ENCODE measurements at places on chromosomes 2 and 18. TPM values are rescaled to one million over a fixed set of nuclear protein-coding genes. Genes with fewer than 3 reads are reported as not detected.

TBC1D8 gene
- total RNA-seq: 15.8 TPM

ABHD1 gene
- total RNA-seq: 2.4 TPM

CBLN2 gene
- total RNA-seq: not detected

RALBP1 gene
- 31.2 TPM for total RNA-seq

CRYBA2 gene
- not detected for total RNA-seq

SDC1 gene
- total RNA-seq: 9.1 TPM

CWC22 gene
- total RNA-seq: 25.2 TPM

GRCh38 chr18:63963615-63964256, 6.1 kb upstream of the SERPINB8 start:
- DNase-seq: no peak

DNA sequence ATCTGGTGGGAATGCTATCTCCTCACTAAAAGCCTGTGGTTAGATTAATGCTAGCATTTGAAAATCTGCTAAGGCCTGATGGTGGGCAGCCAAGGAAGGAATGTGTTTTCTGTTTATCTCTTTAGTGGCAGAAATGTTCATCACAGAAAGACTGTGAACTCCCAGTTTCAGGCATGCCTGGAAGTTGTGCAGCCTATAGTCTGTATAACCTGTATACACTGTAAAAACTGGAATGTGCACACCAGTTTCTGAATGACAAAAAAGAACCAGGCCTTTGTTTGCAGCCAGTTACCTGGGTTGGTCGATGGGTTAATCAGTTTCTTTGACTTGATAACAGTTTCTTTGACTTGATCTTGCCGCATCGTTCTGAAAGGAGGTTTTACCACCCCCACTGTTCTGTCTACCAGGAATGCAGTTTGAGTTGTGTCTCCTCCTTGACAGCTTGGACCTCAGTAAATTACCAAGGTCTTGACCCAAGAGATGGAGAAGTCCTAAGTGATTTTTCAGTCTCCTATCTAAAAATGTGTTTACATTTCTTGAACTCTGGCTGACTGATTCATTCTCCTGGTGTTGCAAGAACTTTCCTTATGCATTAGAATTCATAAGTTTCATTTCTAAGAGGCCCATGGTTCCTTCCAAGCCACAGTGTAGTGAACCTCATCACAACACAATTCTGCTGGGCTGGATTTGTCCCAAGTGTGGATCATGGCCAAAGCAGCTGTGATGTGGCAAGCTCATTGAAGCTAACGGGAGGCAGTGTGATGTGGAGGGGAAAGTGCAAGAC, 62.2 kb downstream of the KIAA2012 start:
- DNase-seq: peak; percentile 87

- DNase-seq: no peak
Observed at GRCh38 chr2:214565246-214565645, 154.4 kb downstream of the VWC2L start.

DNA sequence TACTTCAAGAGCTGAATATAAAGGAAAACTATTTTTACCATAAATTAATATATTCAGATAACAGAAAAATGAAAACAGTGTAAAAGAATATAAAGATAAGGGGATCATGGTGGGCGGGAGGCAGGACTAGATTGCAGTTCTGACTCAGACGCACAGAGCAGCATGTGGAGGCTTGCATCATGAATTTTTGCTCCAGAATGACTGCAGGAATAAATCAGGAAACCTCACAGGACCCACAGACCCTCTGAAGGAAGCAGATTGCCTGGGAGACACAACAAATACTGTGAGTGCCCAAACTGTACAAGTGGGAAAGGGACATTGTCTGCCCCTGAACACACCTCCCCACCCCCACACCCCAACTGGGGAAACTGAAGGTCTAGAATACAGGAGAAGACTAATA, 19.2 kb upstream of the SIGLEC15 start:
- no peak for DNase-seq

- DNase-seq: no peak
Observed at GRCh38 chr2:67965246-67965645, 97.6 kb downstream of the C1D start.

- no peak for DNase-seq
Observed at GRCh38 chr18:75261430-75262223, 51.0 kb downstream of the TSHZ1 start.

DNA sequence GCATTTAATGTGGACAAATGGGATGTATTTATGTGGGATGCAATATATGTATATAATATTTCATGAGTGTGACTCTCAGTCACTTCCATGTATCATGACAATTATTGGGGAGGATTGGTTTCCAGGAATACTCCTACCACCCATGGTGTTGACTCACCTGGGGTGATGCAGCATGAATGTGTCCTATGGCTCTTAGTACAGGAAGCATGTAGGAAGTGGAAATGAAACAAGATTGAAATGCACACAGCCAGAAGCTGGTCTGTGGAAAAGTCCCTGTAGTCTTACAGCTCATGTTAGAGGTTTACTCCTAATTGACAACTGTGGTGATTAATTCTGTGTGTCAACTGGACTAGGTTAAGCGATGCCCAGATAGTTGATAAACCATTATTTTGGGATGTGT, 89.3 kb upstream of the HAAO start:
- no peak for DNase-seq

DNA sequence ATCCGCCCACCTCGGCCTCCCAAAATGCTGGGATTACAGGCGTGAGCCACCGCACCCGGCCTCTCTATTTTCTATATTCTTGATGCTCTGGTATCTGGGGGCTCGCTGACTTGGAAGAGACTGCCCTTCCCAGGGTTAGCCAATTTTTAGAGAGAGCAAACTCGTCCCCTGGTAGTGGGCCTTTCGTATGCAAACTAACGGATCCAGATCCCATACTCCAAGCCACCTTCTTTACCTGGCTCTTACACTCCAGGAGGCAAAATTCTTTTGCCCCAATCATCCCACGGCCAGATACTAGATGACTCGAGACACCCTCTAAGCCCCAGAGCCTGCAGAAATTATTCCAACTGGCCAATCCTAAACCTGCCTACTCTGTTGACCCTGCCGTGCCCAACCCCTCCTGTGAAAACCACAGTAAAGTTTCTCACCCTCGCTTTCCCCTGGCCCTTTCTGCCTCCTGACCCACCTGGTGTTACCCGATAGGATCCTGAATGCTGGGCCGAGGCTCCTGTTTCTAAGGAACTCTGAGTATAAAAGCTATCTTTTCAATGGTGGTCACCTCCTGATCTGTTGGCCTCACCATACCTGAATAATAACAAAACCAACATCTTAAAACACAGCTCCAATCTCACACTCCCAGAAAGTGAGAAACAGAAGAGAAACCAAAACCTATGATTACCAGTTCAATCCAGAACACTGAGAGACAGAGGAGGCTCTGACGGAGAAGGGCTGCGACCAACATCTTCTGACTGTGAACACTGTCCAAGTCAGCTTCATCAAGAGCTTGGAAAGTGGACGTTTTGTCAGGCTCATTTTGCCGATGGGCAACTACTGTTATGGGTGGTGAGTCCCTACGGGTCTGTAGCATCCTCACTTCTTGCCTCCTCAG, 57.6 kb upstream of the ZNF532 start:
- DNase-seq: no peak

DNA sequence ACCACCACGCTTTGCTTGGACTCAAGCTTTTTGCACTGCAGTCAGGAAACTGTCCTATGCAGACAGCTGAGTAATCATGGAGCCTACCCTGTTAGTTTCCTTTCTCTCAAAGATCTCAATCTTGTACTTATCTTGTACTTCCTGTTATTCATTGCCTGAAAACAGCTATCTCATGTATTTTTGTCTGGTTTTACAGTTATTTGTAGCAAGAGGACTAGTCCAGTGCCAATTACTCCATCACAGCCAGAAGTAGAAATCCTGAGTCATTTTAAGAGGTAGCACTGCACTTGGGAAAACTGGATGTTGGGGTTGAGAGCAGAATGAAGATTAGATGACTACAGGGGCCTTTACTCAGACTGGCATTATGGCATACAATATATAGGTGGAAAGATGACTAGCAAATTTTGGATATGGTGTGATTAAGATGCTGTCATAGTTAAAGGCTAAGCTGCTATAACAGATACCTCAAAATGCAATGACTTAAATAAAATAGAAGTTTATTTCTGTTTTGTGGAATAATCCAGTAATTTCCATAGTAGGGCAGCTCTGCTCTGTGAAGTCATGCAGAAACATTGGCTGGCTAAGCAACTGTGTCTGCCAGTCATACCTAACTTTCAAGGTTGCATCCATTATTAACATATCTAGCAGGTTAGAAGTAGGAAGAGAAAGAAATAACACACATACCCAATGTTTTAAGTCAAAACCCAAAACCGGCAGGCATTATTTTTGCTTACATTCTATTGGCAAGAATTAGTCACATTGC, 21.1 kb upstream of the CHMP3 start:
- no peak for DNase-seq

DNA sequence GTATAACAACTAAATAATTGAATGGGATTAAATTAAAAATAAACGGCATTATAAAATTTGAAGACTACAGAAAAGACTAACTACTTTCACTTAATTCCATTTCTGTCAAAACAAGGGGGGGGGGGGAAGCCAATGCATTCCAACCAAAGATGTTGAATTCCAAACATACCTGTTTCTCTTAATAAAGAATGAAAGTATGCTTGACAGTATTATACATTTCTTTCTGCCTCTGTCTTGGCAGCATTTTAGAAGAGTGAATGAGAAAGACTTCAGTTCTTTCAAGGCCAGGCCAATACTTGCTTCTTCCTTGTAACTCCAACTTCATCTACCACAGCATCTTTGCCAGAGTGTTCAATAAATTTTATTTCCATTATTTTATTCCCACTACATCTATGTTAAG, 65.9 kb downstream of the PDE11A start:
- DNase-seq: no peak

DNA sequence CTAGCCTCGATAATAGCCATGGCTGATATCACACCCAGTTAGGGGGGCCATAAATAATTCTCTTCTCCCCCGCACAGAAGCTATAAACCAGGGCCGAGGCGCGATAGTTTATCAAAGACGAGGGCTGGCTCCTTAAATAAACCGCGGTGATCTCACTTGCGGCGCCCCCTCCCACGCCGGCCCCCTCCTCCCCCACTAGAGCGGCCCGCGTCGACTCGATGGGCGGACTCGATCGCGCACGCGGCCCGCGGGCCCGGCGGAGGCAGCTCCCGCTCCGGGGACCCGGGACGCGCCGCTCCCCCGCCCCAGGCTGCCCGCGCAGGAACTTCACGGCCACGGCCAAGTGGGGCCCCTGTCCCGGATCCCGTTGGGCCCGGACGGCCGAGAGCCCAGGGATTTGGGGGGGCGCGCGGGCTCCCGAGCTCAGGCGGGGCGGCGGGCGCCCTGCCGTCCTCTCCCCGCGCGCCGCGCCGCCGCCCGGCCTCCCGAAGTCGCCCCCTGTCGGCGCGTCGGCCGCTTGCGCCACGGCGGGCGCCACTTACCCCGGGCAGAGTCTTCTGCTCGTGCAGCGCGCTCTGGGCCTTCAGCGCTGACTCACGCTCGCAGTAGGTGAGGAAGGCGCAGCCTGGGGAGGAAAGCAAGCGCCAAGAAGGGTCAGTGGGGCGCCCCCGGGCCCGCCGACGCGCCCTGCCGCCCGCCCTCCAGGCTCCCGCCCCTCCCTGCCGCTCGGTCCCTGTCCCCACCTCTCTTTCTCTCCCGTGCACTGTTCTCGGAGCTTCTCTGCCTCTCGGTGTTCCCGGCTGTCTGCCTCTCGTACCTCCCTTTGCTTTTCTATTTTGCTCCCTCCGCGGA, 80.4 kb downstream of the CELF4 start:
- peak; percentile 71 for DNase-seq

- DNase-seq: no peak
Observed at GRCh38 chr2:120291401-120292311, 39.0 kb downstream of the RALB start.

DNA sequence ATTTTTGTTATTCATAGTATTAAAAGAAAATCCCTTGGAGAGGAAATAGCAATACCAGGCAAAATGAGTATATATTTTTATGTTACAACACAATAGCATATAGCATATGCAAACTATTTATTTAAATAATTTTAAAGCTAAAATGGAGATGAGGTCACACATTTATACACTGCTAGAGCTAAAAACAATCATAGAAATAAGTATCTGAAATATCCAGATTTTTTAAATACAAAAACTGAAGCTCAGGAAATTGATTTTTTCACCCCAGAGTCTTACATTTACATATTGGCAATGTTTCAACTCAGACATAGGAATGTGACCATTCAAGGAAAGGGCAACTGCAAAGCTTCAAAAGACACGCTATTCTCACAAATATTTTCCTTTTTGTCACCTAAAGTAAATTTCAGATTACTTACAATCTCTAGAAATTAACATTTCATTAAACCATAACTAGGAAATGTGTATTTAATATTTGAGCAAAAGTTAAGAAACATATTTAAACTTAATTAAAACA, 8.9 kb downstream of the TFPI start:
- DNase-seq: no peak

DNA sequence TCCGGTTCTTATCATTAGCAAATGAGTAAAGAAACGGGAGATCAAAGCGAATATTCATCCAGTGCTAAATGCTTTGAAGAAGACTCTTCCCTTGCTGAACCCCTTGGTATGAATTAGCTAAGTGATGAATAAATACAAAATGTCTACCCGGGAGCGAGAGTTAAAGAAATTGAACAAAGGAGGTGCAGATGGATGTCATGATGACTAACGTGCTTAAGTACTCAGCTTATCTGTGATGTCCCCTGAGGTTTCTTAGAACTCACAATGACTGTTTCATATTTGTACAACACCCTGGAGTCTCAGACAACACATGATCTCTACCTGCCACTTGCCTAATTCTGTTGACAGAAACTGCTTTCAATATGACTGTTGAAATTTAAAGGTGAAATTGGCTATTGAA, 148.5 kb downstream of the TMEM200C start:
- no peak for DNase-seq

DNA sequence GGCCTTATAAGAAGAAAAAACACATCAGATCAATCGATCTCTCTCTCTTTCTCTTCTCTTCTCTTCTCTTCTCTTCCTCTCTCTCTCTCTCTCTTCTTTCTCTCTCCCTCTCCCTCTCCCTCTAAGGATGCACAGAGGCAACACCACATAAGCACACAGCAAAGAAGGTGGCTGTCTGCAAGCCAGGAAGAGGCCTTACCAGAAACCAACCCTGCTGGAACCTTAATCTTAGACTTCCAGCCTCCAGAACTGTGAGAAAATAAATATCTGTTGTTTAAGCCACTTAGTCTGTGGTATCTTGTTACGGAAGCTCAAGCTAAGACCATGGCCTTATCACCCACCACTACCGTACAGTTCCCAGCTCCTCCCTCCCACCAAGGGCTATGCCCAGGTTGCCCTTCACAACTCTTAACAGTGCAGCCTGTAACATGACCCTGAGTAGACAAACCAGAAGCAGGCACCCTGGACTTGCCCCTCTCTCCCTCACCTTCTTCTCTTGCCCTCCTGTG, 25.2 kb upstream of the TMEM237 start:
- no peak for DNase-seq

DNA sequence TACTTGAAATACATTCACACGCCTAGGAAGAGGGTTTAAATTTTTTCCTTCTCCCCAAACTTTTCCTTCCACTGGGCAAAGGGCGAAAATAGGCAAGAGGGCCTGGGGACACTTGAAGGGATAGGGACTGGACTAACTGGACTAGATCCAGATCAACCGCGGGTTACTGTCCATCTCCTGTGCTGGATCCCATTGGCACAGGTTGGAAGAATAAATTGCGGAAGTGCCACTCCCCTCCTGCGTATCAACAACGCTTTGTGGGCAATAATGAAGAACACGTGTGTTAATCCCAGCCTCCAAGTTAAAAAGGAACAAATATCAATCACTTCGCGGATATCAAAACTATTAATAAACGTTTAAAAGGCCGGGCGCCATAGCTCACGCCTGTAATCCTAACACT, 1.7 kb upstream of the FZD5 start:
- DNase-seq: no peak

GRCh38 chr18:68164909-68165308, 550.0 kb downstream of the TMX3 start:
- no peak for DNase-seq

Data from ovary (tissue), 10 donors.